ENCODE measurements at places on chromosomes 7 and 10. TPM values are rescaled to one million over a fixed set of nuclear protein-coding genes. Genes with fewer than 3 reads are reported as not detected.

DNA sequence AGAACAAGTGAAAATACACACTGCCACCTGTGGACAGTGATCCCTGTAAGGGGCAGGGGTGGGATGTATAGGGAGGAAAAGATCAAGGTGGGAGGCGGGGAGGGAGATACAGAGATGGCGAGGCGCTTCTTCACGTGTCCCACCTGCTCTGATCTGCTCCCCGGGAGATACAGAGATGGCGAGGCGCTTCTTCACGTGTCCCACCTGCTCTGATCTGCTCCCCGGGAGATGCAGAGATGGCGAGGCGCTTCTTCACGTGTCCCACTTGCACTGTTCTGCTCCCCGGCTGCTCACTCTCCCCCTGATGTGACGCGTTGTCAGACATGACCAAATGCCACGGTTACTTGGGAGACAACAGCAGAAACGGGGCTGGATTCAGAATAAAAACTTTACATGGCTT lies 308.3 kb upstream of the SHH start:
- DNase-seq = no peak

The TMEM273 gene
- 2.8 TPM for total RNA-seq

DNA sequence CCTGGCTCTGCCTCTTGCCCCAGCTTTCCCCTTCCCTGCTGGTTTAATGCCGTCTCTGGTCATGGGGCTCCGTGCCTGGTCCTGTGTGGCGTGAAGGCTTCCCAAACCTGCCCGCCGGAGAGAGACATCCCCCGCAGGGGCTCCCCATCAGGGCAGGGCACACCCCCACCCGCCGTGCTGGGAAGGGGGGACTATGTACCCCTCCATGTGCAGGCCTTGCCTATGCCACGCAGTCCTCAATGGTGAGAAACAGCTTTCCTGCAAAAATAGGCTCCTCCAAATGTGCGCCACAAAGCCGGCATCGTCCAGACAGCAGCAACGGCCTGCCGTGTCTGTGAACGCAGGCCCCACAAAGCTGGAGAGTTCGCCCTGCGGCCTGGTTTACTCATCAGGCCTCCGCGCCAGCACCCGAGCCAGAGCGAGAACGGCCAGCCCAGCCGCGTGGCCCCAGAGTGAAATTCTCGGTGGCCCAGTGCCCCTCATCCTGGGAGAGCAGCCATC lies 313.4 kb downstream of the DNAJB6 start:
- DNase-seq = no peak

DNA sequence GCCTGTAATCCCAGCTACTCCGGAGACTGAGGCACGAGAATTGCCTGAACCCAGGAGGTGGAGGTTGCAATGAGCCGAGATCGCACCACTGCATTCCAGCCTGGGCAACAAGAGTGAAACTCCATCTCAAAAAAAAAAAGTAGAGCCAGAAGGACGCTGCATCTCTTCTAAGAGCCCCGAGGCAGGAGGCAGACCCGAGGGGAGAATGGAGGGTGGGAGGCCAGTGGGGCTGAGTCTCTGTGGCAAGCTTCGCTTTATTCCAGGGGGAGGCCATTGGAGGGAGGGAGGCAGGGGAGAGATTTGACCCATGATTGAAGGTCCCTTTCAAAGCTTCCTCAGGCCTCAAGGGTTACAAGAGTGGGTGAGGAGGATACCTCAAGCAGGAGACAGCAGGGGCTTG lies 18.7 kb downstream of the TTYH3 start:
- DNase-seq = no peak

DNA sequence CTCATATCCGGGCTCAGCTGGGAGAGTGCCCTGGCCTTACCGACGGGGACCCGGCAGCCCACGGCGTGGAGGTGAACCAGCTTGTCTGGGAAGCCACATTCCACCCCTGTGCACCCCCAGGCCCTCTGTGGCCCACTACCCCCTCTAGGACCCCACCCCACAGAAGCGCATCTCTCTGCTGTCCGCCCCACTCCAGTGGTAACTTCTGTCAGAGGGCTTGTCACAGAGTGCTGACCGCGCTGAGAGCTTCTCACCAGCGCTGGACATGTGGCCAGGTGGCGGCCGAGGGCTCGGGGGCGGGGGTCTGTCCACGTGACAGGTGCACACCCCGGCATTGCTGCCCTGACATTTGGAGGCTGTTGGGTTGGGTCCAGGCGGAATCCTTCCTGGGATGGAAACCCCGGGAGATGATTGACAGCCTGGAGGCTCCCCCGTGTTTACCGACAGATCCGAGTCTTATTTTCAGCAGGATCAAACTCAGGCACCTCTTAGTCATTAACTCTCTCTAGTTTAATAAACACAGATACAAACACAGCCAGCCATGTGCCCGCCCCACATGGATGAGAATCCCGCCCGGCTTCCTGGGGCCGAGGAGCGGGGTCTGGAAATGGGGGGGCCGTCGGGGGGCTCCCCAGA lies 5.1 kb downstream of the ELFN1 start:
- no peak for DNase-seq

DNA sequence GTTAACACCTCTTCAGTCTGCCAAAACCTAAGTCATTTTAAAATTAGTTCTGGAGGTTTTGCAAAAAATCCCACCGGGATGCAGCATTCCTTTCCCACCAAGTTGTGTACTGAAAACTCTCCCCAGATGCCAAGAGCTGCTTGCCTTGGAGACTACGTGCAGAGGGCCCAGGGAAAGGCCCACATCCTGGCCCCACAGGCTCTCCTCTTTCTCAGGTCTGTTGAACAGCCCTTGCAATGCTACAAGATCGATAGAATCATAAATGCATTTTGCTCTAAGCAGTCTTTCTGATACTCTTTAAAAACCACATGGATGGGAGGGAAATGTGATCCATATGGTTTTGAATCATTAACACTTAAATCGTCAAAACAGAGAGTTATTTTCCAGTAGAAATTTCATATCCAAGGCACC lies 126.7 kb upstream of the ZMIZ1 start:
- no peak for DNase-seq

DNA sequence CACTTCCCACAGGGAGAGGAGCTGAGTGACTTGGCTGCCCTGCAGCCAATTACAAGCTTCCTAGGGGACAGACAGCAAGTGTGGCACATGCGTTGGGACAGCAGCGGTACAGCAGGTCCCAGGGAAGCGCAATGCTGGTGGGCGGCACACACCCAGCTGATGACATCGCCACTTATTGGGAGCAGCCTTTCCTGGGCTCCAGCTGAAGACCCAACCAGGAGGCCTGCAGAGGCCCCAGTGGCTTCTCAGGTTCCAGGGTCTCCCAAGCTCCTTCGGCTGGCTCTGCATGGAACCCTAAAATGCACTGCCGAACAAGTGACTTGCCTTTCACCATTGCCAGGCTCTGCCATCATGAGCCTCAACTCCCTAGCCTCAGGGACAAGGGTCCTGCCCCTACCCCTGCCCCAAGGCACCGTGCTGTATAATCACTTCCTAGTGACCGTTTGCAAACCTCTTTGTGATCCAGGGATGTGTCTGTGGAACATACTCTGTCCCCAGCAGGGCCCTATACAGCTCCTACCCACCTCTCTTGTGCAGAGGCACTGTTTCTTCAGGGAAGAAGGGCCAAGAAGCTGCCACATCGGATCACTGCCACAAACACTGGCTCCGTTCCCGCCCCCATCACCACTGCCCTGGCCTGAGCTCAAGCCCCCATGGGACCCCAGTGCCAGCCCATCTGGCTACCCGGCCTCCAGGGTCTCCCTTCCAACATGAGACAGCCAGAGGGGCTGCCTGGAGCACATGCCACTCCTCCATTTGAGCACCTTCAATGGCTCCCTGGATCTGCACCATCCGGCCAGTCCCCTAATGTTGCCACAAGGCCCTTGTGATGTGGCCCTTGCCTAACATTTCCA lies 19.3 kb upstream of the SLIT1 start:
- DNase-seq = no peak

- no peak for DNase-seq
Measured at GRCh38 chr10:66326876-66327275, 599.0 kb upstream of the LRRTM3 start.

GRCh38 chr7:19567011-19567410 lies 141.8 kb downstream of the POLR1F start:
- no peak for DNase-seq

The MMRN2 gene
- total RNA-seq = 6.4 TPM

DNA sequence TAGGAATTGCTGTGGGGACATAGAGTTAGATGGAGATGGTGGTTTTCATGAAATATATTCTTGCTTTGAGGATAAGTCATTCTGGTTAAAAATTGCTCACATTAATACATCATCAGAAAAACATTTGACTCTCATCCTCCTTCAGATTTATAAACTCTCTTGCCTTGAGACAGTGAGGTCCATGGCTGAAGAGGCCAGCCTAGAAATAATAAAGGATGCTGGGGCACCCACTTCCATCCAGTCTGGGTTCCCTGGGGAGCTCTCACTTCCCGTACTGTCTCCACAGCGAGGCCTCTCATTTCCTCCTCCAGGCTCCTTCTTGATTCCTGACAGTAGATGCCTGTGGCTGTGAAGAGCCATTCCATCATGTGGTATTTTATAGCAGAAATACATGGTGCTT lies 73.3 kb upstream of the PRKG1 start:
- DNase-seq = no peak

GRCh38 chr10:80894311-80894791 lies 356.6 kb downstream of the SH2D4B start:
- no peak for DNase-seq

The ANKMY2 gene
- 33.3 TPM for total RNA-seq

- no peak for DNase-seq
Measured at GRCh38 chr10:113992471-113993011, 51.1 kb upstream of the ADRB1 start.

The GPR85 gene
- 2.6 TPM for total RNA-seq

The AKR1E2 gene
- total RNA-seq = not detected

GRCh38 chr10:75297021-75297599 lies 61.4 kb upstream of the COMTD1 start:
- no peak for DNase-seq

- no peak for DNase-seq
Measured at GRCh38 chr10:117519879-117520278, 22.7 kb upstream of the EMX2 start.

GRCh38 chr7:8357536-8357935 lies 75.9 kb upstream of the NXPH1 start:
- DNase-seq = no peak

GRCh38 chr10:46998595-46998994 lies 87.4 kb downstream of the PTPN20 start:
- no peak for DNase-seq

DNA sequence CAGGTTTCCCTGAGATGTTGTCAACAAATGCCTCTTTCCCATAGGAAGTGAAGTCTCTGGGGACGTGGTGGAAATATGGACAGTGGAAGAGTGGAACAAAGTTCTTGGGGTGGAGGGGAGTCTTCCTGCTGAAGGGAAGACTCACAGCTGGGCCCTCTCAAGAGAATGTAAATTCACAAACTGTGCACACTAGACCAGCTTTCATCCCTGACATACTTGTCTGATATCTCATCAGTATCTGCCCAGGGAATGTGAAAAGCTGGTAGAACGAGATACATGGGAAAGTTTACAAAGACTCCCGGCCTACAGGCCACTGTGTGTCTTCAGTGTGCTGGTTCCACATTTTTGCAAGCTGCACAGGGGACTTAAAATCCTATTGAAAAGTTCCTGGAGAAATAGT lies 16.7 kb upstream of the CCDC3 start:
- DNase-seq = peak; percentile 14

DNA sequence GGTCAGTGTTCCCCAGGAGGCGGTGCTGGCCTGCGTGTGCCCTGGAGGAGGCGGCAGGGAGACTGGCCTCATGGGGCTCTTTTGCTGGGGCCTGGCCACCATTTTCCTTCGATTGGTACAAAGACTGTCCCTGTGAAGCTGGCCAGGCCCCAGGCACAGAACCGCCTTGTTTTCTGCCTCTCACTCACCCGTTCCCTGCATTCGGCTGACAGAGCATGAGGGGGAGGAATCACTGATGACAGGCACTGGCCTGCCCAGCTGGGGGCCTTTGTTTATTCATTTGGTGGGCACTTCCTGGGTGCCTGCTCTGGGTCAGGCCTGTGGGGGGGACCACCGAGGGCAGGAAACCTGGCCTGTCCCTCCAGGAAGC lies 139.2 kb downstream of the FAM53B start:
- no peak for DNase-seq

DNA sequence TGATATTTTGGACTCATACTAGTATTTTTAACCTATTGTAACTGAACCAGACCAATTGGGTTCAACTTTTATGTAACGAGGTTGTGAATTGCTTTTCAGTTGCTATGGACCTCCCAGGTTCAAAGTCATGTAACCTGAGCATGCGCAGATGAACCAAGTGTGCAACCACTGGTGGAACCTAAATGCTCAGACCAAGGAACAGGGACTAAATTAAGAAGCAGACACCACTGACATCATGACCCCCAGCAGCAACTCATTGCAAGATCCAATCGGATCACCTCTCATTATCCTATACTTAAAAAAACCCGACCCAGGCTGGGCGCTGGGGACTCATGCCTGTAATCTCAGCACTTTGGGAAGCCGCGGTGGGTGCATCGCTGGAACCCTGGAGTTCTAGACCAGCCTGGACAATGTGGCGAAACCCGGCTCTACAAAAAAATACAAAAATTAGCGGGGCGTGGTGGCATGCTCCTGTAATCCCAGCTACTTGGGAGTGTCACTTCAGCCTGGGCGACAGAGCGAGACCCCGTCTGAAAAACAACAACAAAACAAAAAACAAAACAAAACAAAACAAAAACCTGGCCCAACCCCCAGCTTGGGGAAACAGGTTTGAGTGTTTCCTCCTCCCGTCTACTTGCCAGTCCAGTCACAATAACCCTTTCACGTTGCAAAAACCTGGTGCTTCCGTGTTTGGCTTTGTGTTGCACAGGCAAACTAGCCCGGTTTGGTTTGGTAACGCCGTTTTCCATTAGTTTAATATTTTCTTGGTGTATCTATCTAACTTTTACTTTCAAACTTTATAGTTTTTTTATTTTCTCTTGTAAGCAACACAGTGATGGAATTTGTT lies 11.3 kb upstream of the ZNF518A start:
- no peak for DNase-seq

- DNase-seq = no peak
Measured at GRCh38 chr7:87451187-87451586, 24.3 kb downstream of the ABCB4 start.

The ADARB2 gene
- 4.1 TPM for total RNA-seq

- DNase-seq = no peak
Measured at GRCh38 chr10:14995964-14996565, 36.9 kb downstream of the MEIG1 start.

The PRPS1L1 gene
- total RNA-seq = not detected
